ENCODE measurements at places on chromosomes 3 and 15.

GRCh38 chr3:44030687-44031305 is 210.9 kb upstream of the TOPAZ1 start:
- no peak for DNase-seq

- no peak for DNase-seq
Measured at GRCh38 chr3:107660306-107660976, 137.7 kb downstream of the BBX start.

DNA sequence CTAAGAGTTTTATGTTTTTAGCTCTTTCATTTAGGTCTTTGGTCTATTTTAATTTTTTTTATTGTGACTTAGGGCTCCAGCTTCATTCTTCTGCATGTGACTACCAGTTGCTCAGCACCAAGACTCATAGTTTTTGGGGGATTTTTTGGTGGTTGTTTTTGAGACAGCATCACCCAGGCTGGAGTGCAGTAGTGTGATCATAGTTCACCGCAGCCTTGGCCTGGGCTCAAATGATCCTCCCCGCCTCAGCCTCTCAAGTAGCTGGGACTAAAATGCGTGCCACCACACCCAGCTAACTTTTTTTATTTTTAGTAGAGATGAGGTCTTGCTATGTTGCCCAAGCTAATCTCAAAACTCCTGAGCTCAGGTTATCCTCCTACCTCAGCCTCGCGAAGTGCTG is 19.4 kb downstream of the CDV3 start:
- no peak for DNase-seq

- DNase-seq: no peak
Measured at GRCh38 chr3:110646496-110646895, 425.1 kb upstream of the NECTIN3 start.

DNA sequence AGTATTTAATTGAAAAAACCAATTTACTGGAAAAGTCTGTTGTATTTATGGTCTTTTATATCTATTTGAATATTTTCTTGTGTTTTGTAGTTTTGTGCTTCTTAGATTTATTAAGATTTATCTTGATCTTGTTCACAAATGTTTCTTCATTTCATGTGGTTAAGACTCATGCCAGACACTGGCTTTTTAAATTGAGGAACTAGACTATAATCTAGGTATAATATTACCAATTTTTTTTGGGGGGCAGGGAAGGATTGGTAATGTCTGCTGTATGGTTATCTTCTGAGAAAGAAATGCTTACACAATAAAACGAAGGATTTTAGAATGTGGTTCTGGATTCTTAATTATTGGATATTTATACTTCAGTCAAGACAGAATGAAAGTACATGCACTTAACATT is 24.9 kb downstream of the AP4E1 start:
- no peak for DNase-seq

- no peak for DNase-seq
Measured at GRCh38 chr3:30354513-30354912, 251.9 kb upstream of the TGFBR2 start.

DNA sequence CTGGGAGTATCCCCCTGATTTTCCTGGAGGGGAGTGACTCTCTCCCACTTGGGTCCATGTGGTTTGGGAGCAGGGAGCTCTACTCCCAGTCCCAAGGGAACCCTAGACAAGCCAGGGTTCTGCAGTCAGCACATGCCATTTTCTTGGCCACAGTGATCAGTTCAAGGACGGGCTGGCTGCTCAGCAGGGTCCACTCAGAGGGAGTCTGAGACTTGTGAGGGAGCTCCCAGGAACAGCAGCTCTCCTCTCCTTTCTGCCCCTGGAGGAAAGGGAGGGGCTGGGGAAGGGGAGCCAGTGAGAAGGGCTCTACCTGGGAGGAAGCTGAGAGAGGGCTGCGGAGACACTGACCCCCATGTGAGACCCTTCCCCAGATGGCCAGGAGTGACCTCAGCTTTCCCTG is 29.1 kb upstream of the LMCD1 start:
- DNase-seq: no peak

- peak; percentile 50 for DNase-seq
Measured at GRCh38 chr3:194206320-194206719, 70.4 kb downstream of the HES1 start.

DNA sequence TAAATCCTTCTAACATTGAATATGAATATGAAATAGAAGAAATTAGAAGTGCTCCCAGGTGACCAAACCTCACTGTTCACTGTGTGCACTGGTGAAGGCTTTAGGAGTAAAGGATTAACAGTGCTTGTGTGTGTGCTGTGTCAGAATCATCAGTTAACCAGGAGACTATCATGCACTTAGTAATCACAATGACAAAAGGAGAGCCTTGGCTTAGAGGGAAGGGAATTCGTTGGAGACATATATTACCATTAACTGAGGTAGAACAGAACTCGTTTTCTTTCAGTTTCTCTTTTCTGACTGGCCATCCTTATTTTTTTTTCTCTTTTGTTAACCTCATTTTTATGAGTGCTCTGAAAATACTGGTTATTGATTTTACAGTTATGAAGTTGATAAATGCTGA is 213.3 kb upstream of the GBE1 start:
- no peak for DNase-seq

- DNase-seq: no peak
Measured at GRCh38 chr3:61358364-61358763, 107.1 kb upstream of the FHIT start.

DNA sequence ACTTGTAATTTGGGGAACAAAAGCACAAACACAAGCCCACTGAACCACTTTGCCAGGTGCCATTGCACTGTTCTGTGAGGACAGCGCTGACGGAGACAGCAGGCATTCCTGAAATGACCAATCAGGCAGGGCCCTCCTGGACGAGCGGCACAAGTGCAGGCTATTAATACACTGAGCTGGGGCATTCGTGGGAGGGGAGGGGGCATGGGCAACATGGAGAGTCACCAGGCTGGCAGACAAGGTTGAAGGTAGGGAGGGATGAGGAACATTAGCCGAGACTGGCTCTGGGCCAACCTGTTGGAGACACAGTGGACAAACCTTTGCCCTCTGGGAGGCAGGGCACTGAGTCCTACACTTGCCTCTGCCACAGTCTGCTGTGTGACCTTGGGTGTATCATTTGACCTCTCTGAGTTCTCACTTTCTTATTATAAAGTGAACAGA is 45.6 kb downstream of the NOX5 start:
- DNase-seq: no peak

- no peak for DNase-seq
Measured at GRCh38 chr15:58770519-58770856, 614 bp upstream of the MINDY2 start.

DNA sequence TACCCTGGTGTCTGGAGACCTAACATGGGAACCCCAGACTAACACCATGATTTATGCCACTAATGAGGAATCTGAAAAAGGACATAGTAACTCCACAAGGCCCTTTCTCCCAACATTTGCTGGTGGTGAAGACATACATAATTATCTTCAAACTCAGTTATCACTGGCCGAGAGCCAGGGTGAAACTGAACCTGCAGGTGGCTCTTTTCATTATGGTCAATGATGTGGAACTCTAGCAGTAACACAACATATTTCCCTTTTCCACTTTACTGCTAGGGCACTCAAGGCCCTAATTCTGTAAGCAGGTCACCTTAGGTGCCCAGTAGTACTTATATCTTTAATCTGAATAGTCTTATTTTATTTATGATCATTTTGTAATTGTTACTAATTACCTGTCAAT is 326.4 kb upstream of the SATB1 start:
- peak; percentile 58 for DNase-seq

GRCh38 chr3:150868282-150868681 is 37.0 kb downstream of the MINDY4B start:
- DNase-seq: no peak

GRCh38 chr3:178306432-178307115 is 229.7 kb upstream of the KCNMB2 start:
- DNase-seq: no peak

DNA sequence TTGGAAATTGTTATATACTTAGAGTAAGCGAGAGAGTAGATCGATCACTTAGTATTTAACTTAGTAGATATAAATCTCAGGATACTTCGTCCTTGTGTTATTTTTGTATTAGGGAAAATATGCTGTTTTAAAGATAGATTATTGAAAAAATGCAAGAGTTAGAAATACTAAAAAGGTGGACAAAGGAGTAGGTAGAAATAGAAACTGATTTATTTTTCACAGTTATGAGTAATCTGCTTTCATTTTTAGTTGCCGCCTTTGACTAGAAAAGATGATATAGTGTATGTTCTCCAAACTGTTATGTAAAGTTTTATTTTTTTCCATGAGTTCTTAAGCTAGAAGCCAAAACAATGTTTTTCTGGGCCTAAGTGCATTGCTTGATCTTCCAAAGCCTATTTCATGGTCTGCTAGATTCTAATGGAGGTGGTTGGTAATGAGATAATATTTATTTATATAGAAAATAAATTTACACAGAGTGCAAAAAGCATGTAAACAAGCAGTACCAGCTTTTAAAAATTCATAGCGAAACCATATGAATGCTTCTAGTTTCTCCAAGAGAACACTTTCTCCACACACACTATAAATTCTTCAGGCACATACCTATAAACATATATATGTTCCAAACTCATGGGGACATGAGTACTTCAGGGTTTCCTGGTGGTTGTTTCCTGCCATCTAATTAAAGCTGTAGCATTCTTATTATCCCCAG is 61.1 kb downstream of the DIPK2A start:
- no peak for DNase-seq

DNA sequence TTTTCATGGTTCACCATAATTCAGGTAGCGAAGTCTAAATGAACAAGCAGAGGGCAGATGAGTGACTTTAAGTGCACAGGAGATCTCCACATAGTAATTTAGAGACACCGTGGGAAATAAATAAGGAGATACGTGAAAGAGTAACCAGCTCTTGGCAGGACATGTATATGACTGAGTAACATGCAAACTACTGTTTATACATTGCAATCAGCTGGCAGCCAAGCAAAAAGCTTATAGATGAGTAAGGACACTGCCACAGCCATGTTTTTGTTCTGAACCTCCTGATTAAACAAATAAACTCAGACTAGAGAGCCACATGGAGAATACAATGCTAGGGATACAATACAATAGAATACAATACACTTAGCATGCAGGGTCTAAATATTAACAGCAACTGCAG is 252.4 kb downstream of the FHIT start:
- DNase-seq: no peak

DNA sequence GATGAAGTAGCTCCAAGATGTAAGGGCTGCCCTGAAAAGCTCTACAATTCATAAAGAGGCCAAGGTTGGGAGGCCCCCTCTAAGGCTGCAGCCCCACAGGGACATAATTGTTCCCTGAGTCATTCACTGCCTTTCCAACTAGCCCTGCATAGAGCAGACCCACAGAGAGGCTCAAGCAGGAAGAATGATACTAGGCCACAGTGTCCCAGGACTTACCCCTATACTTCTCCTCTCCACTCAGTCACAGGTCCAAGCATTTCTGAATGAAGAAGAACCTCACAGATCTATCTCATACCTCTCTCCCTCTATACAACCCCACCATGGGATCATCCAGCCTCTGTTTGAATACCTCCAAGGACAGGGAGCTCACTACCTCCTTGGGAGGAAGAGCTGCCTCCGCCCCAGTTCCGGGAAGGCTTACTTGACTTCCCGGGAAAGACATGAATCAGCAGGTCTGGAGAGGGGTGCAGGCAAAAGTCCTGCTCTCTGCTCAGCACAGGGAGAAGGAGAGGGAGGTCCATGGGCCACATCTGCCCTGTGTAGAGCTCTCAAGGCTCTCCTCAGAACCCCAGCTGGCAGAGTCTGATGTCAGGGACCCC is 6.9 kb upstream of the SKIC8 start:
- DNase-seq: no peak

DNA sequence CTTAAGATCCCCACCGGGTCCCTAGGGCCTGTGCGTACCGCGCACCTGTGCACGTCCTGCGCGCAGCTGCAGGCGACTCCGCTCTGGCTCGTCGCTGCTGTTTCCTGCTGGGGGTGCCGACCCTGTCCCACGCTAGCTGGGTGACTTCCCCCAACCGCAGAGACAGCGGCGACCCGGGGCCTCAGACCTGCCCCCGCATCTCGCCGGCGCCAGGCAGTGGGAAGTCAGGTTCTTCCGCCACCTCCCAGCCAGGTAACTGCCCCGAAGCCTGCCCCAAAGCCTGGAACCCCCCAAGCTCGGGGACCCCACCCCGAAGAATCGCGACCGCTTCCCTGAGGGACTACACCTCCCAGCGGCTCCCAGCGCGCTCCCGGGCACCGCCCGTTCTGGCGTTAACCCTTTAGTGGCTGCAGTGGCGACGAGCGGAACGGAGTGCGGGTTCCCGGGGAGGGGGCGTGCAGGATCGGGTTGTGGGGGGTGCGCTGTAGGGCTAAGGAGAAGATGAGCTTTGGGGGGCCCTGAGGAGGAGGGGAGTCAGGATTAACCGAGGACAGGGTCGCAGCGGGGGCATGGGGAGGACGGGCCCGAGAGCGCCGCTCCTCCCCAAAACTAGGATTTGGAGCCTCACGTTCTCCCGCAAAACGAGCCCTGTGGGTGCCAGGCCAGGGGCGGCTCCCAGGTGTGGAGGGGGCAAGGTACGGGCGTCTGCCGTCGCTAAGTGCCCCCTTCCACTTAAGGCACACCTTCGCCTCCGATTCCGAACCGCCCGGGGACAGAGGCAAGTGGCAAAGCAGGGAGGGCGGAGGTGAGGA is 589 bp downstream of the NEIL1 start:
- DNase-seq: peak; percentile 24

DNA sequence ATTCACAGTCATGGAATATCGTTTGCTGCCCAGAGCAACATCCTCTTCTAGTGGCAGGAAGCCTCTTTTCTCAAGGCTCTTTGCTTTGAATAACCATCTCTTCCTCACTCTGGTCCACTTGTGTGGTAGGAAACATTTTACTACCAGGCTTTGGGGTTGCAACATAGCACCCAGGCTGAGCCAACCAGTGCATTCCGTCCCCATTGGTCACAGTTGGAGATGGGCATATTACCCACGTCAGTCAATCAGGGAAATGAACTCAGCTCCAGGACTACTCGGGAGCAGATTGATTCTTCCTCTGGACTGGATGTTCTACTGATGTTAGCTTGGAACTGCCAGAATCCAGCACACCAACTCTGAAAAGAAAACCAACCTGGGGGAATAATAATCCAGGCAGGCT is 4.2 kb upstream of the PEX5L start:
- no peak for DNase-seq

GRCh38 chr3:31927811-31928210 is 53.3 kb downstream of the OSBPL10 start:
- DNase-seq: no peak

DNA sequence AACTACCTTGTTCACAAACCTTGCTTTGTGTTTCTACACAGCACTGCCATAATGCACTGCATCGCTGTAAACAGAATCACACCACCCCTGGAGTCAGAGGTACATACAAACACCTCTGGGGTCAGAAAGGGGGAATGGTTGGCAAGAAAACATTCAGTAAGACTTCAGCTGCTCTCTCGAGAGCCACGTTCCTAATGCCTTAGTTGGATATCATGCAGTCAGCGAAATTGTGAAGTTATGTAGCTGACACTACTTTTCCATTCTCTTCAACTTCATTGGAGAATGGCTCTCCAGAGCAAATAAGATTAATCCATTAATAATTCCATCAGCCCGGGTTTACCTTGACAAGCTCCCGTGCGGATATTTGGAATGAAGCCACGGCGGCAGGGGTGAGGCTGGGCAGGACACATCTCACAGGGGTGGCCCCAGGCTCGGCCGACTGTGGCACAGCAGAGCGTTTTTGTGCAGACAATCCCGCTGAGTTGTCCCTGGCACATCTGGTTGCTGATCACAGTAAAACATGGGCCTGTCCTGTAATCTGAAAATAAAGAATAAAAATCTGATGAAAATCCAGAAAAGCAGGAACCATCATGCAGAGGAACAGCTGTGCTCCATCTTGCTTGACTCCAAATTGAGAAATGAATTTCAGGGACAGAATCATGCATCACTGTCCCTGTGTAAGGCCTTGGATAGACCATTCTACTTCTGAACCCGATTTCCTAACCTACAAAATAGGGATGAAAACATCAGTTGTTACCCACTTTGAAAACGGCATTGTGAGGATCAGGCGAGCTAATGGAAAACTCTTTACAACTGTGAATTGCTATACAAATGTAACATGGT is 108.0 kb downstream of the FBN1 start:
- no peak for DNase-seq

All from NCI-H510A (cell line).